Stimulated activated CD4-positive, alpha-beta T cell treated with anti-CD3 and anti-CD28 coated beads, Interleukin-4, amount 100 ng/mL, for 1 hour (primary cell): ENCODE measurements at places on chromosomes 5 and 9.

DNA sequence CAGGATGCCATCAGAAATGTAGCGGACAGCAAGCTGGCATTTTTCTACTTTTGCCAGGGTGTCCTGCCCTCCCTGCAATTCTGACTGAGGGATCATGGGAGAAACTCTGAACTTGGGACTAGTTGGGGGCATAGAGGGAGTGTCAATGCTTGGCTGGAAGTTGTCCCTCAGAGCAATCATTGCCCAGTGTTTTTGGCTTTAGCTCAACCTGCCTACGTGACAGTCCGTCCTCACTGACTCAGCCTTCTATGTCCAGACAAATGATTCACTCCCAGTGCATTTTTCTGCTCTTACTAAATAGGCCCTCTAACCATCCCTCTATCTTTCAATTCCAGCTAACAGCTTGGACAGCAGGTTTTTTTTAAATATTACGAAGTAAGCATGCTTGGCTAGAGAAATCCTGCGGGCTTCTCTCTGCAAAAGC, 627.4 kb downstream of the TLR4 start:
- no peak for DNase-seq

GRCh38 chr5:136015966-136016650, 12.7 kb upstream of the TGFBI start:
- no peak for DNase-seq

- no peak for DNase-seq
Observed at GRCh38 chr5:176843673-176844072, 33.3 kb downstream of the UNC5A start.

- no peak for DNase-seq
Observed at GRCh38 chr5:92401-93220, 643 bp downstream of the PLEKHG4B start.

DNA sequence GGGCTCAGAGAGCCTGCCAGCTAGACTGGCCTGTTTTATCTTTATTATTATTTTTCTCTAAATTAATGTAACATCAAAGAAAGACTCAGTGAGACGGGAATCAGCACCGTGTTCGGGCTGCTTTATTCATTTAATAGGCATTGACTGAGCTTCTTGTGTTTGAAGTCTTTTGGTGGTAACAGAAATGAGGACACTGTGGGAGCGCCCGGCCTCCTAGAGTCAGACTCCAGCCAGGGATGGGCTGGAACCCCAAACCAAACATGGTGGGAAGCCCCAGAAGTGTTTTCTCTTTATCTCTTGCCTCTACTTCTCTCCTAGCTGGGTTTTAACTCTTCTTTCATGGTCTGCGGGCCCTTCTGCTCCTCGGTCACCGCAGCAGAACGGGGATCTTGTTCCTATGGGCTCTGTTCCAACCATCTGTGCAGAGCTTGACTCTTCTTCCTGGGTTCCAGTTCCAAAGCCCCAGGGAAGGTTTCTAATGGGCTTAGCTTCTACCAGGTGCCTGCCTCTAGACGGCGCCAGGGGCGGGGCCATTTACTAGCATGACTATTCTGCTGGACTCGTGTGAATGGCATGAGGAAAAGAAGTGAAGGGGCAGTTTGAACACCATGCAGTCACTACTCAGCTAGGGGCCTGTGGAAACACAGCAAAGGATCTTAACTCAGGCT, 123.8 kb downstream of the FGF18 start:
- no peak for DNase-seq

GRCh38 chr9:14400658-14400995, 86.7 kb upstream of the NFIB start:
- no peak for DNase-seq

GRCh38 chr5:95808686-95809413, 13.7 kb downstream of the GLRX start:
- peak; percentile 72 for DNase-seq

- no peak for DNase-seq
Observed at GRCh38 chr5:133814152-133814551, 154.3 kb downstream of the C5orf15 start.

DNA sequence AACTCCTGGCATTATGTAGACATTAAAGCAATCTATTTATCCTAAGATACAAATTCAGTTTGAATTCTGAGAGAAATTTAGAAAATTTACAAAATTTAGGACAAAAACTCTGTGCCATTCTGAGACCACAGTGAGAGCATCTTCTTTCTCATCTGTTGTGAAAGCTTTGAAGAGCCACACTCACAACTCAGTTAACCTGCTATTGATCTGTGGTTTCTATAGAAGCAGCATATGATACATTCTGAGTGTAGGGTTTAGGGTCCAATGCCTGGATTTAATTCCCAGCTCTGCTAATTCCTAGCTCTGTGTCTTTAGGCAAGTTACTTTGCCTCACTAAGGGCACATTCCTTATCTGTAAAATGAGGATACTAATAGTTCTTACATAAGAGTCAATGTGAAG, 21.6 kb downstream of the CAST start:
- no peak for DNase-seq

GRCh38 chr9:29044959-29045358, 1471.7 kb upstream of the C9orf72 start:
- no peak for DNase-seq

DNA sequence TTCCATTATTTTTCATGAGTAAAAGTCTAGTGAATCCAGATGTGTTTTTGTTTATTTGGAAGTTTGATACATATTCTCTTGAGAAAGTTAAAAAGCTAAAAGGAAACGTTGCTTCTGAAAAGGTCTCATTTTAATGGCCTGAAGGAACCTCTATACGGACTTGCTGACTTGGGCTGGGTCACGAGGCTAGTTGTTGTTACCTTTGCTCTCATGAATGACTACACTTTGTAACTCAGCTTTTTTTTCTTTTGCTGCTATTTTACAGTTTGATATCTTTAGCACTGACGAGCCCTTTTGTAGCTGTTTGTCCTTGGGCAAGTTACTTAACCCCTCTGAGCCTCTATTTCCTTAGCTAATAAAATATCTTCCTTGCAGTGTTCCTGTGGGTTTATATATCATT, 211.5 kb downstream of the PCSK5 start:
- DNase-seq = no peak

DNA sequence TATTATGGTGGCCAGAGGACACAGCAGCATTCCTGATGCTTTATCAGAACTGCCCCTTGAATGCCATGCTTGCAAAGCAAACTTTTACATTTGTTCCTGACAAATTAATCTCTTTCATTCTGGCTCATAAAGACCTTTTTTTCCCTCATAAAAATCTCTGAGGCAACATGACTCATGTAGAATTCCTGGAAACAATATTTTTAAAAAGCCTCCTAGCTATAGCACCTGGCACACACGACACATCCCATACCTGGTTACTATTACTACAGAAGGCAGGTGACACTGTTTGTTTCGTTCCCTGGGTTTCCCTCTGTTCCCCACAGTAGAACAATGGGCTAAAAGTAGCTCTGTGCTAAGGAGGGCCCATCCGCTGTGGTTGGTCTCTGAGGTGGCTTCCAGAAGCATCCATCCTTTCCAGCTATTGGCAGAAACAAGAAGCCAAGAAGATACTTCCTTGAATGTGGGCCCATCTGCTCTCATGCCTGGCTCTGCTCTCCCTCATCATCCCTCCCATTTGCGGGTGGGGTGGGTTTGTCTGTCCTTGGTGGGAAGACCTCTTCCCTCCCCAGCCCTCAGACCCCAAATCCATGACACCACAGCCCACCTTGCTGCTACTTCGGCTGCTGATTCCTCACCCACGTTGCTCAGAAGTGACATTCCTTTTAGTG, 59.1 kb downstream of the GALNT12 start:
- no peak for DNase-seq

DNA sequence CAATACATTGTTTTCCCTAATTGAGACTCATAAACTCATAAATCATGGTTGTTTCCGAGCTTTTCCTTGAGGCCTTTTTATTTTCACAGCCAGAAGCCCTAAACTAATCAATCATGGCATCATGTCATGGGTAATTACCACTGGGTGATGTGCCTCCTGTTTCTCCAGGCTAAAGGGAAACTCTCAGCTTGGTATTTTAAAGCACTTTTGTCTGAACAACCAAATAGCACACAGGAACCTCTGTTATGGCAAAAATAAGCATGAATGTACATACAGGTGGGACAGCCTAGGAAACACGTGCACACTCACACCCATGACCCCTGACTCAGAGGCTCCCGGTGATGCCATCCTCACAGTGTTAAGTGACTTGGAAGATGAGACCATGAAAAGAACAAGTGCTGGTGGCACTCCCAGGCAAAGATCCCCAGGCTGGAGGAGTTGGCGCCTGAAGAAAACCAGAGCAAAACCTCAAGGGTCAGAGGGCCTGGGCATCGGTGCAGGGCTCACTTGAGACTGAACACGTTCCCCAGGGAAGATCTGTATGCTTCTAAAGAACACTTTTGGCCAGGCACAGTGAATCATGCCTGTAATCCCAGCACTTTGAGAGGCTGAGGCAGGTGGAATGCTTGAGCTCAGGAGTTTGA, 154.3 kb downstream of the ROR2 start:
- DNase-seq = no peak

DNA sequence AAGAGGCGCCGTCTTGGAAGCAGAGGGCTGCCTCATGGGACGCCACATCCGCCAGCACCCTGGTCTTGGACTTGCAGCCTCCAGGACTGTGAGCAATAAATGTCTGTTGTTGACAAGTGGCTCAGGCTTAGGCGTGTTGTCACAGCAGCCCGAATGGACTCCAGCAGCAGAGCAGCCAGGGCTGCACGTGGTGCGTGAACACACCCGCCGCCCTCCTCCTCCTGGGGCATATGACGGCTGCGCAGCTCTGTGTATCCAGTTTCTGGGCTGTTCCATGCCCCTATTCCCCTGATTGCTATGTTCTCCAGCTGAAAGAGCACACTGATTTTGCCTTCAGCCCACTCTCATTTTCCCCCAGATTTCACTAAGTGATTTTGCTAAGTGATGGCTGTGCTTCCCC, 36.0 kb upstream of the CLPTM1L start:
- no peak for DNase-seq

GRCh38 chr9:126301985-126302603, 24.5 kb upstream of the MVB12B start:
- peak; percentile 25 for DNase-seq
